ENCODE measurements at places on chromosomes 4 and X.

DNA sequence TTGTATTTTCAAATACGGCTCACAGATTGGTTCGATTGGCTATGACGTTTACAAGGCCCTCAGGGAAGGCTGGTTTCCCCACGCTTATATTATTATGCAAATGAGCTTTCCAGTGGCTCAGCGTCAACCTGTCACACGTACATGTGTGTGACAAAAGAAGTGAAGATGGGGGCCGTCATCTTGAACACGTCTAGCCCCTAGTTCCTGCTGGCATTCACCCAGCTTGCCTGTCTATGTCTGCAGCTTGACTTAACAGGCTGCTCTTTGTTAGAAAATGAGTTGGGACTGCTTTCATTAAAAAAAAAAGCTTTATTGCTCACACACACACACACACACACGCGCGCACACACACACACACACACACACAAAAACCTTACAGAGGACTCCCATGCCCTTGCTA, 283.6 kb upstream of the CTSO start:
- DNase-seq, result no peak

- DNase-seq, result no peak
Observed at GRCh38 chr4:105496899-105497298, 23.0 kb upstream of the PPA2 start.

DNA sequence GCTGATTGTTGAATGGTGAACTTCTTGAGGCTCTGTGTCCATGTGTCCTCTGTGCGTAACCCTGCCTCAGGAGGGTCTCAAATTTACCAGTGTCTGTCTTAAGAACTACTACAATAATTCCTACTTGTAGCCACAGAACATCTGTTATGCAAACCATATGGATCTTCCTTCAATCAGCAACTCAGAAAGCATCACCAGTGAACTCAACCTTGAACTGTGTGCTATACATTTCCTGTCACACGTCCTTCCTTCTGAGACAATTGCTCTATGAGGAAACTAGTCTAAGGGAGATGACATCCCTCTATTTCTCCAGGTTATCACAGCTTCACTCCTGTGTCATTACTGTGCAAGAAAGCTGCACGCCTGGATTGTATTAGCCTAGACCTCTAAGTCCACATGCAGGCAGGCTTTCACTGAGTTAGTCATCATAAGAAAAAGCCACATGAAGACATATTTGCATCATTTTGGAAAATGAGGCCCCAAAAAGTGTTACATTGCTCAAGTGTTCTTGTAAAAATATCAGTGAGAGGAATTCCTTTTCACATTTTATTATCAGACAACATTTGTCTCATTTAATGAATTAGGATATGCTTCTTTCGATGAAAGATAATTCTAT, 157.8 kb downstream of the AFF2 start:
- DNase-seq, result no peak

DNA sequence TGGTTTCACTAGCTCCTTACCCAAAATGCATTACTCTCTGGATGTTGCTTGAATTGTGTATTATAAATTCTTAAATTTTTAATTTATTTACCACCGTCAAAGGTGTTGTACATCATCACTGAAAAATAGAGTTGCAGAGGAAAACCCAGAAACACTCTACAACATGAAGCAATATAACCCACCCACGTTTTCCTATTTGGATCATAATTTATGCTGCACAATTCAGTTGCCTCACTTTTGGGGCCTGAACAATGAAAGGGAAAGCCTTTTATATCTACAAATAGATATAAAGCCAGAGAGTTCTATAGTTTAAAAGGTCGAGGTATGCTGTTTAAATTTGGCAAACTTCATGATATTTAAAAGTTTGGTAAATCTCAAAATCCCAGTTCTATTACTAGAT, 115.4 kb downstream of the MGST2 start:
- no peak for DNase-seq

DNA sequence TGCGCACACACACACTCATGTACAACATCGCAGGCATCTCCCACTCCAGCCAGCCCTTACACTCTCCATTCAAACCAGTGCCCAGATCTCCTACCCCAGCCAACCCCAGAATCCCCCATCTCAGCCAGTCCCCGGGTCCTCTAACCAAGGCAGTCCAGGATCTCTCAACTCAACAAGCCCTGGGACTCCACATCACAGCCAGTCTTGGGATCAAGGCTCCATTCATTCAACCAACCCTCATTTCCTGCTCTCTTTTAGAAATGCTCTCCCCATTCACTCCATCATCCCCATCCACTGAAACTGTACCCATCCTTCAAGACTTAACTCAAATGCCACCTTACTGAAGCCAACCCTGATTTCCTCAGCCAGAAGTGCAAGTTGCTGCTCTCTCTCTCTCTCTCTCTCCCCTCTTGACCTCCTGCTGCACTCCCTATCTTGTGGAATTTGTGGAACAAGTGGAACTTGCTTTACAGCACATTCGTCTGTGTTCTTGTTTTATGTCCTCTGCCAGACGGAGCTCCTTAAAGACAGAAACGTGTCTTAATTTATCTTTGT, 40.6 kb upstream of the IQSEC2 start:
- DNase-seq, result no peak
